ENCODE measurements at places on chromosomes 6 and 20.

DNA sequence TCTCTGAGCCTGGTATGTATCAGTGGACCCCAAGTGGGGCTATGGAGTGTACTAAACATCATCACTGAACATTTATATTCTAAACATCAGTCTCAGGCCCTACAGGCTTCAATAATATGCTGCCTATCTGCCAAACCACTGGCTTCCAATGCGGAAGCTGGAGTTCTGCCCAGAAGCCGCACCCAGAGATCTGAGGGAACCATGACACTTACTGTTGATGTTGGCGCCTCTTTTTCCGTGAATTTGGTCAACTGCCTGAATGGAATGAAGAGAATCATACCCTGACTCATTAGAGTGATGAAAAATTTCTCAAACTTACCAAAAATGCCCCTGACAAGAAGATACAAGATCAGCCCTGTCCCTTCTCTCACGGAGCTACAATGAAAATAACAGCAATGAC lies 66.2 kb downstream of the SLC22A23 start:
- H3K27me3 ChIP-seq, result no peaks in the 10 kb centered on the region
- H3K27ac ChIP-seq, result no peak overlapping the region
- H3K4me3 ChIP-seq, result no peak overlapping the region
- no peak for DNase-seq

DNA sequence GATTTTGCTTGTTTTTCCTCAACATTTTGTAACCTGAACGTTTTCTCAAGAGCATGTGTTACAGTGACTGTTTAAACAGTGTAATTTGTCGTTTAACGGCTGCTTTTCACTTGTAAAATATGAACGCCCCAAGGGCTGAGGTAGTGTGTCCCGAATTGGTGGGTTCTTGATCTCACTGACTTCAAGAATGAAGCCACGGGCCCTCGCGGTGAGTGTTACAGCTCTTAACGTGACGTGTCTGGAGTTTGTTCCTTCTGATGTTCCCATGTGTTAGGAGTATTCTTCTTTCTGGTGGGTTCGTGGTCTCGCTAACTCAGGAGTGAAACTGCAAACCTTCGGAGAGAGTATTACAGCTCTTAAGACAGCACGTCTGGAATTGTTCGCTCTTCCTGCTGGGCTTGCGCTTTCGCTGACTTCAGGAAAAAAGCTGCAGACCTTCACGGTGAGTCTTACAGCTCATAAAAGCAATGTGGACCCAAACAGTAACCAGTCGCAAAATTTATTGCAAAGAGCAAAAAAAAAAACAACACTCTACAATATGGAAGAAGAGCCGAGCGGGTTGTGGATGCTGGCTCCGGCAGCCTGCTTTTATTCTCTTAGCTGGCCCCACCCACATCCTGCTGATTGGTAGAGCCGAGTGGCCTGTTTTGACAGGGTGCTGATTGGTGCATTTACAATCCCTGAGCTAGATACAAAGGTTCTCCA lies 25.1 kb upstream of the TRIM27 start:
- no peak for DNase-seq
- no peaks in the 10 kb centered on the region for H3K36me3 ChIP-seq
- H3K4me3 ChIP-seq, result no peak overlapping the region
- peaks cover 2% of the 10 kb centered on the region for H3K4me1 ChIP-seq
- no peak overlapping the region for H3K27ac ChIP-seq

DNA sequence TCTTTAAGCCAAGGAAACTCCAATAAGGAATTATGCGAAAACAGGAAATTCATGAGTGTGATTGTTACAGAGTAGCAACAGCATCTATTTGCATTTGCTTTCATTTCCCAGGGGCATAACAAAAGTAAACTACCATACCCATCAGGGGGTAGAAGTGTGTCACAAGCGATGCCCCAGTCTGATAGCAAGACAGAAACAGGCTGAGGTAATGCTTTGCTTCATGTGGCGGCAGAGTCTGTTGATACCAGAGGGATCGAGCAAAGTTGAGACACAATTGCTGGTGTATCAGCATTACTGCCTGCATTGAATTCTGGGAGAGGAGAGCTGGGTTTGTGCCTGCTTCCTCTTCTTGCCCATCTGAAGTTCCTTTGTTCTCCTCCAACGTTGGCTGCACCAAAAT lies 51.2 kb upstream of the LYRM2 start:
- peaks cover 27% of the 10 kb centered on the region for H3K36me3 ChIP-seq
- H3K4me1 ChIP-seq, result peaks cover 13% of the 10 kb centered on the region
- H3K27ac ChIP-seq, result peak overlapping the region; percentile 79
- H3K4me3 ChIP-seq, result no peak overlapping the region
- DNase-seq, result peak; percentile 99

- H3K27me3 ChIP-seq, result no peaks in the 10 kb centered on the region
- H3K27ac ChIP-seq, result no peak overlapping the region
- no peaks in the 10 kb centered on the region for H3K4me1 ChIP-seq
- H3K36me3 ChIP-seq, result no peaks in the 10 kb centered on the region
These were observed 1274.9 kb upstream of the GJE1 start for GRCh38 chr6:140857739-140858380.

DNA sequence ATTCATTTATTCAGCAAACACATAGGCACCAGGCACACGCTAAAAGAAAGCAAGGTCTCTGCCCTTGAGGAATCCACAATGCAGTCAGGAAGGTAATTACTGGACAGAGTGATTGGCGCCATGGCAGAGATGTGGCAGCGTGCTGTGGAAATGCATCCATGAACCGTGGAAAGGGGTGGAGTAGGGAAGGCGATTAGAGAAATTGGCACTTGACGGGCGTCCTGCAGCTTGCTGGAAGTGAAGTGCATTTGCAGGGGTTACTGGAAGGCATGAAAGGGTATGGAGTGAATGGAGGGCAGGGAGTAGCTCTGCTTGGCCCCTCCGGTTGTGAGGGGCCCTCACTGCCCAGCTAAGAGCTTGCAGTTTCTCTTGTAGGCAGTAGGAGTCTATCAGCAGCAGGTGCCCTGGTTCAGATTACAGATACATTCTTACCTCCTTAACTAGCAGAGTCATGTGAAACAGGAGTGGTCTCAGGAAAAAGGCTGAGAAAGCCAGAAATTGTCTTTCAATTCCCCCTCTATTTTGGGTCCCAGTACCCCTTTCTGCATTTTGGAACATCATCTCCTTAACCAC lies 122.5 kb upstream of the TIAM2 start:
- H3K36me3 ChIP-seq, result no peaks in the 10 kb centered on the region
- peak; percentile 66 for DNase-seq
- H3K27ac ChIP-seq, result no peak overlapping the region
- H3K4me1 ChIP-seq, result peaks cover 7% of the 10 kb centered on the region
